Aorta (tissue), 5 donors: ENCODE measurements at places on chromosomes 7 and 10. TPM values are rescaled to one million over a fixed set of nuclear protein-coding genes. Genes with fewer than 3 reads are reported as not detected.

The UPF2 gene
- total RNA-seq, result 26.1 TPM

The PROSER2 gene
- total RNA-seq, result 8.0 TPM

The CYP3A7 gene
- not detected for total RNA-seq

The HTR7 gene
- total RNA-seq, result 3.1 TPM

The TMEM213 gene
- total RNA-seq, result not detected

The GPR85 gene
- total RNA-seq, result 2.5 TPM

DNA sequence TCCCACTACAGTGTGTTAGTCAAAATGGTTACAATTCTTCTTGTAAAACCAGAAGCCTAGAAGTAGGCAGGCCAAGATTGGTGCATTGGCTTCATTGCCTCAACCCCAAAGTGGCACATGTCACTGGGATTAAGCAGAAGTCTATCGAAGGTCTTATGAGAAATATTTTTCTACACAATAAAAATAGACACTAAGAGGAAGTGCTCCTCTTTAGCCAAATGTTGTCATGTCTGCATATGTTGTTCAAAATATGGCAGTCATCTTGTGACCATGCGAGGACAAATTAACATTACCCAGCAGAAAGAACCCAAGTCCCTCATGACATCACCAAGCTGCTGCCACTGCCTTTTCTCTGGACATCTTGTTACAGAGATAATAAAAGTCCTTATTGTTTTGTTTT is 6.3 kb upstream of the NSMCE4A start:
- DNase-seq, result no peak

DNA sequence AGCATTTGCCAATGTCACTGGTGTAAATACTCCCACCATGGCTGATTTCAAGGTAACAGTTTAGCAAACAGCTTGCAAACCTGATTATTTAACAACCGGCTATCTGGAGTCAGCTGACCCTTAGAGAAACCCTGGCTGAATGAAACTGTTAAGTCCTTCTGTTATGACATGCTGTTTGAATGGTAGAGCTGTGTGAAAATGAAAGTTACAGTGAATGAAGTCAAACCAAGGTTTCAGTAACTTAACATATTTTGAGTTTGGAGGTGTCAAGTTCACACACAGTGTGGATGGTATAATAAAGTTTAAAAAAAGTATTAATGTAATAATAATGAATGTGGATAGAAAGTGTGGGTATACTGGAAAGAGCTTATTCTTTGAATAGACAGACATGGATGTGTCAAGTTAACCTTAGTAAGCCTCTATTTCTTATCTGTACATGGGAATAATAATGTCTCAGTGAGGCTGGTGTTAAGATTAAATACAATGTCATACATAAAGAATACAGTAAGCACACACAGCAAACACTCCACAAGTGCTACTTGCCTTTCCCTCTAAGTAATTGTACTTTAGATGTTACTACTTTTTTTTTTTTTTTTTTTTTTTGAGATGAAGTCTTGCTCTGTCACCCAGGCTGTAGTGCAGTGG is 150.4 kb downstream of the TAX1BP1 start:
- DNase-seq, result no peak

DNA sequence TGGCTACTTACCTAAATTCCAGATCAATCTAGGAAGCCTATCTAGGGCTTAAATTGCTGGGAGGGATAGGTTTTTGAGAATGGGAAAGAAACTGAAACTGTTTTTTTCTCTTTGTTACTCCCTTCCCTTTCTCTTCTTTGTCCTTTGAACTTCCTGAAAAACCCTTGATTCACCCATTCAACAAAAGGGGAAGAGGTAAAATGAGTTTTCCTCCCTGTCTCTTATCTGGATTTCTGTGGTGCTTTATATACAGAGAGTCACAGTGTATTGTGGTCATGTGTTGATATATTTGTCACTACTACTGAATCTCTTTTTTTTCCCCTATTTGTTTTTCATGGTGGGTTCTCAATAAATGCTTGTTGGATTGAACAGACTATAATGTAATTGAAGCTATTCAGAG is 19.8 kb upstream of the NUP205 start:
- DNase-seq, result no peak

- no peak for DNase-seq
Measured at GRCh38 chr7:38679419-38679818, 48.2 kb upstream of the AMPH start.

GRCh38 chr10:13956826-13957225 is 370.1 kb downstream of the PRPF18 start:
- DNase-seq, result peak; percentile 80

- peak; percentile 48 for DNase-seq
Measured at GRCh38 chr7:87875151-87876039, 765 bp downstream of the SLC25A40 start.

- DNase-seq, result no peak
Measured at GRCh38 chr10:992871-993270, 4.6 kb downstream of the GTPBP4 start.

- no peak for DNase-seq
Measured at GRCh38 chr10:52172581-52172980, 141.5 kb upstream of the DKK1 start.

DNA sequence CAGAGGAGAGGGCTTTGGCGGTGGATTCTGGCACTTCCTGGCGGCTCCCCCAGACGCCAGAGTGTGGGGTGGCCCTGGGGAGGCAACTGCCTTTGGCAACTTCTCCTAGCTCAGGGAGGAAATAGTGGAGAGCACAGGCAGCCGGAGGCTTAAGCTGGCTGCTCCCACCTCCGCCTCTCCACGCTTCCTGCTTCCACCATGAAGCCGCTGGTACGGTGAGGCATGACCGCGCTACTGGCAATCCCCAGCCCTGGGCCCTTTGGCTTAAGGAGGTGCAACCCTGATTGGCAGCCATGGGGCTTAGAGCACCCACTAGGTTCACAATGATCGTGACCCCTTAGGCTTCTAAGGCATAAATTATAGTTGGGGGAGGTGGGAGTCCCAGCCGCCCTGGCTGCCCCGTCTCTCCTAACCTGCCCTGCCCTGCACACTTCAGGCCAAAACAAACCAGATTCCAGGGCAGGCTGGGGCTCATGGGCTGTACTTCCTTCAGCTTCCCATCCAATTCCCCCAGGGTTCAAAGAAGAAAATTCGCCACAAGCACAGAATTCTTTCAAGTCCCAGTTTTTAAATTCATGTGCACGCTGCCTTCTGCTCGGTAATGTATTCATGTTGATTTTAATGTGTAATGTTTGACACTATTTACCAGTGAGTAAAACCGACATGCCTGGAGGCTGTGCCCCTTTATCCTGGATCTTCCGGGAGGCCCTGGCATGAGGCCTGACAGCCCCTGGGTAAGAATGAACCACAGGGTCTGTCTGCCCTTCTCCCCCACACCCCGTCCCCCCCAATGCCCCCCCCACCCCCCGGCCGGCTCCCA is 90.7 kb upstream of the LRRC4 start:
- peak; percentile 76 for DNase-seq

- no peak for DNase-seq
Measured at GRCh38 chr10:29078919-29079318, 210.0 kb upstream of the LYZL1 start.

- no peak for DNase-seq
Measured at GRCh38 chr10:76440426-76440825, 1009.0 kb downstream of the LRMDA start.

DNA sequence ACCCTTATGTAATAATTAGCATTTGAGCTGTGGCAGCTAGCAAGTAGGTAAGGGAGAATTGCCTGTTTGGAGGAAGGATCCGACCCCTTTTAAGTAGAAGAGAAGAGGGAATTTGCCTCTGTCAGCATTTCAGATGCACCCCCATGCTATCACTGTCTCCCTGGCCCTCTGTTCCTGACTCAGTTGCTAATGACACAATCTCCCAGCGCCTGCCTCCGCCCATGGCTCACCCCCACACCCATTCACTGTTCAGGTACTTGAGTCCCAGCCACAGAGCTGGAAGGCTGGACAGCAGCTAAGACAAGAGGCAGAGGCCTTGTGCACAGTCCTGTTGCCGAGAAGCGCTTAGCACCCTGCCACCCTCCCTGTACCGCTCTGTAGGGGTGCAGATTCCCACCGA is 512.3 kb upstream of the GALNT17 start:
- DNase-seq, result no peak
